Fibroblast of skin of left biceps (primary cell): ENCODE measurements at places on chromosomes 1 and 21.

GRCh38 chr1:67846538-67846937 lies 13.3 kb upstream of the GNG12 start:
- DNase-seq, result no peak

DNA sequence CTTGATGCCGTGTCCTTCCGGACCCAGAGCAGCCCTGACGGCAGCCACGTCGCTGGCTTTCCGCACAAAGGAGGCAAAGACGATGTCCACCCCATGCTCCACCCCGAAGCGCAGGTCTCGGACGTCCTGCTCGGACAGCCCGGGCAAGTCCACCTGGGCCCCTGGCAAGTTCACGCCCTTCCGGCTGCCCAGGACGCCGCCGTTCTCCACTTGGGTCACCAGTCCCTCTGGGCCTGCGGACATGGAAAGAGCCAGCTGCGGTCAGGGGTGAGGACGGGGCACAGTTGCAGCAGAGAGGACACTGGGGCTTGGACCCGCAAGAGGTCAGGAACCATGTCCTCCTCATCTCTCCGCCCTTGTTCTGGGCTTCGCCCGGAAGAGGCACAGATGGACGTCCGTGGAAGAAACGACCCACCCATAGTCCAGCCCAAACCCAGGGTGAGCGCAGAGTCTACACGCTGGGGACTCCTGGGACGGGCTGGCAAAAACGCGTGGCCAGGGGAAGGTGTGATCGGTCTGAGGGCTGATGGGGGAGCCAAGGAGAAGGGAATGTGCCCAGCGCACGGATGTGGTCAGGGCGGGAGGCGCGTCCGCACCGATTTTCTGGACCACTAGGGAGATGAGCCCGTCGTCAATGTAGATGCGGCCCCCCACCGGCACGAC lies 6.6 kb downstream of the PKLR start:
- DNase-seq, result no peak

GRCh38 chr1:39238476-39238875 lies 34.0 kb downstream of the MACF1 start:
- DNase-seq, result peak; percentile 63

DNA sequence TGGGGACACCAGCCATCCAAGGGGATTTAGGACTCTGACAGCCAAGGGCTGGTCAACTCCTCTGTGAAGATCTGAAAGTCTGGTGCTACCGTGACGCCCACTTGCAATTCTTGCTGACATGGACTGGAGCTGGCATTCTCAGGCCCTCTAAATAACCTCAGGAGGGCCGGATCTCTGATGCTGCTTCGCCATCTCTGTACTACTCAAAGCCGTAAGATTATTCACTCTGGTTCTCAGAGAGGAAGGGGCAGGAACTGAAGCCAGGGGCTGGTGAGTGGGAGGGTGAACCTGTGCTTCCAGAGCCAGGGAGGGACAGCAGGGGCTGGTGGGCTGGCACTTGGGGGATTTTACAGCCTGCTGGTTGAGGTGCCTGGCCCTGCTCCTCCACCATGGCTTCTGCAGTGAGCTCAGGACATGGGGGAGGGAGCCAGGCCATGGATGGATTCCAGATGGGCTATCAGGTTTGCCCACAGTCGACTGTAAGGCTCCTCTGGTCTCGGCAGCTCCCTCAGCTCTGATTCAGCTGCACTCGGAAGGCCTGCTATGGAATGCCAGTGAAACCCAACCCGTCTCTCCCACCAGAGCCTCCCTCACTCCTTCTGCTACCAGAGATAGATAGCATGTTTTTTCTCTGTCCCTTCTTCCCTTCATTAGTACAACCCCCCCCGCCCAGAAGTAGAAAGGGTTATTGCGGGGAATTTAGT lies 84.5 kb downstream of the PLXNA2 start:
- DNase-seq, result peak; percentile 74

- no peak for DNase-seq
Observed at GRCh38 chr1:44437107-44437716, 32.2 kb downstream of the RNF220 start.

DNA sequence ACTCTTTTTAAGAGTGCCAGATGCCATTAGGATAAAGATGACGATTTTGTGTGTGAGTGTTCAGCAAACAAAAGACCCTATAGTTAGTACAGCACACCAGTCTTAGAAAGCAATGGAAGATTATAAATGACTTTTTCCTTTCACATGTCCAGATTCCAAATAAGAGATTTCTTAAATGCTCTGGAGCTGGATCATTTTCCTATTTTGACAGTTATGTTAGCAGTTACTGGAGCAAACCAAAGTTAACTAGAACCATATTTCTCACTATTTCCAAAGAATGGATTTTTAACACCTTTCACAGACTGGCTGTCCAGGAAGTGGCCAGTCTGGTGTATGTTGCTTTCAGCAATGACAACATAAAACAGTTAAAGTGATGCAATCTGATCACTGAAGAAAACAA lies 905.8 kb upstream of the ADGRL2 start:
- no peak for DNase-seq
